ENCODE measurements at places on chromosomes 11 and 22.
A peak's percentile ranks its signal among the peaks of the same experiment; 100 is the strongest.

GRCh38 chr11:95688015-95688414, 101.6 kb downstream of the FAM76B start:
- DNase-seq = no peak

GRCh38 chr11:132402071-132402684, 1031.8 kb downstream of the NTM start:
- no peak for DNase-seq

- no peak for DNase-seq
Observed at GRCh38 chr11:58837707-58838388, 6.7 kb downstream of the GLYATL2 start.

DNA sequence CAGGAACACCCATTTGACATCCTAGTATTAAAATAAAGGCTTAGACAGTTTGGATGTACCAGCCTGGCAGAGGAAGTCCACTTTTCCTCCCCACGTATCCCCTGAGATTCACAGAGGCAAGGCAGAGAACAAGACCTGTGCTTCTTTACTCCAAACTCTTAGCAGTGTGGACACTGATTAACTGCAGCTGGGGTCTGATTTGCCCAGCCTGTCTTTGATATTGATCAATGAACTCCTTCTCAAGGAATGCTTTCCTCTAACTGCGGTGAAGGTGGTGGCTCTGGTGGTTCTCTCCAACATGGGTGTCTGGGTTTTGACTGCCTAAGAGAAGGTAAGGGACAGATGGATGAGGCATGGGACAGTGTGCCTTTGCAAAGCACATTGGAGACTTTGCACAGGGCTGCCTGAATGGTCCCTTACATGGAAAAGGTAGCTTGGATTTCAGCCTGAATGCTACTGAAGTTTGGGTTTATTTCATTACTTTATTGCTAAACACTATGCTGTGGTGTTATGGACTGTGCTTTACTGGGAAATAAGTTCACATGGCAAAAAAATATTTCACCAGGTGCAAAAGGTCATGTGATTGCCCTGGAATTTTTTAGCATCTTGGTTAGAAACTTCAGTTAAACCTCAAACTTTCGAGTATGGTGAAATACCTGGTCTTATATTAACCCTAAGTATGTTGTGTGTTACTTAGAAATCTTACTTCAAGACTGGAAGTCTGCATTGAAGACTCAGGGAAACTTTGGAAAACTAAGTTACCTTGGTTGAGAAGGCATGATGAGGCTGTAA, 1.8 kb downstream of the GAS2 start:
- no peak for DNase-seq

- DNase-seq = peak; percentile 85
Observed at GRCh38 chr11:118304568-118305248, at the start of gene CD3E. Gene CD3E (plus strand): TSS chr11:118304730. CDS start chr11:118304953, 223 bp downstream.

Measured in T-helper 1 cell (primary cell).